Daoy (cell line): ENCODE measurements at places on chromosomes 7 and 10. TPM values are rescaled to one million over a fixed set of nuclear protein-coding genes. Genes with fewer than 3 reads are reported as not detected.

GRCh38 chr7:45511721-45512597 lies 62.2 kb upstream of the ADCY1 start:
- DNase-seq, result no peak

GRCh38 chr7:26156451-26157420 lies 4.7 kb downstream of the NFE2L3 start:
- peak; percentile 99 for DNase-seq

DNA sequence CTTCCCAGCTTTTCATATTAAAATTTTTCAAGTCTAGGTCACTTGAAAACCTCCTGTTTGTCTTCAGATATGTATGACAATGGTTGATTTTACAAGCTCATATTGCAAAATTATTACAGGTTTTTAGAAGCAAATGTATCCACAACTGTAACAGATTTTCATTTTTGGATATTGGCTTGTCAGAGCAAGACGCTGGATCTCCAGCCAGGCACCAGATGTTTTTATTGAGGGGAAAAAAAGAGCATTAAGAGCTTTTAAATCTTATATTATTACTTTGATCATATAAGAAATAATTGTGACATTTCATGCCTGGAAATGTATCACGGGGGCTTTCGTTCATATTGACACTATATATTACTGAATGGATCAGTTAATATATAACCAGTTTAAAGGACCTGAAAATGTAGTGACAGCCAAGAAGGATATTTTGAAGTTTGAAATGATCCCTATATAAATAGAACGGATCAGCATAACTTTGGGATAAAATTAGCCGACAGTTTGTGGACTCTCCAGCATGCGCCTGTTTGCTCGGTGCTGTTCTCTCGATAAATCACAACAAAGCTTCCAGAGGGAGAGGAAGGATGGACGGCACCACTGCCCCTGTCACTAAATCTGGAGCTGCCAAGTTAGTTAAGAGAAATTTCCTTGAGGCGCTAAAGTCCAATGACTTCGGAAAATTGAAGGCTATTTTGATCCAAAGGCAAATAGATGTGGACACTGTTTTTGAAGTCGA lies at the start of gene ASB4:
TSS of gene ASB4 (plus strand) at position 553 of the 733 bp plus-strand sequence. CDS start at position 582, 29 bp downstream.
- DNase-seq, result no peak

GRCh38 chr10:80530251-80530650 lies 7.5 kb upstream of the SH2D4B start:
- DNase-seq, result peak; percentile 64

- no peak for DNase-seq
Observed at GRCh38 chr10:107856047-107856315, 691.5 kb upstream of the SORCS1 start.

DNA sequence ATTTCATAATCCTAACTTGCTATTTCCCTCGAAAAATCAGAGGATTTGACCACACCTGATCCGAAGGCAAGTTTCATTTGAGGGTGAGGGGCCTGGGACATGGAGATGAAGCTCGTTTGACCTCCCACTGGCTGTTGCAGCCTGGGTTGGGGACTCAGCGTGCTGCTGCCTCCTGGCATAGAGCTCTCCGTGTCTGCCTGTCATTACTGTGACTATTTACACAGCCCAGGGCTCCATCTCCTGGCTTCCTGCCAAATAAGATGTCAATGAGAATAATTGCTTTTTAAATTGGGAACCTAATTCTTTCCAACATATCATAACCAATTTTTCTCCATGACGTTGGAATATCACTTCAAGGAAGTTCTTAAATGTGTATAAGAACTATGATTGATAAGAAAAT lies 139.3 kb upstream of the COBL start:
- no peak for DNase-seq

DNA sequence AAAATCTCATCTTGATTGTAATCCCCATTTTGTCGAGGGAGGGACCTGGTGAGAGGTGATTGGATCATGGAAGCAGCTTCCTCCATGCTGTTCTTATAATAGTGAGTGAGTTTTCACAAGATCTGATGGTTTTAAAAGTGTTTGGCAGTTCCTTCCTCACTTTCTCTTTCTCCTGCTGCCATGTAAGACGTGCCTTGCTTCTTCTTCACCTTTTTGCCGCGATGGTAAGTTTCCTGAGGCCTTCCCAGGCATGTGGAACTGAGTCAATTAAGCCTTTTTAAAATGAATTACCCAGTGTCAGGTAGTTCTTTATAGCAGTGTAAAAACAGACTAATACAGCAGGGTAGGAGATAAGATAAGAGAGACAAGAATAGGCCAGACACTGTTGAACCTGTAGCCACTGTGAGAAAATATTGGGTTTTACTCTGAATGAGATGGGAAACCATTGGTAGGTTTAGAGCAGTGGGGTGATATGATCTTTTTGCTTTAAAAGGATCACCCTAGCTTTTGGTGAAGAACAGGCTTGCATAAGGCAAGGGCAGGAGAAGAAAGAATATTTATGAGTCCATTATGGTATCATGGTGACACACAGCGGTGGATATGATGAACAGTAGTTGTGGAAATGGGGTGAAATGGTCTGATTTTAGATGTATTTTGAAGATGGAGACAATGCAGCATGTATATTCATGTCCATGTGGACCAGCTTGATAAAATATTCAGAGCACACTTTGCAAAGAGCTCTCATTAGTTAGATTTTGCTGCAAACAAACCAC lies 11.5 kb downstream of the OR6B1 start:
- DNase-seq, result no peak

- DNase-seq, result peak; percentile 35
Observed at GRCh38 chr10:19638182-19638895, 177.9 kb upstream of the PLXDC2 start.

DNA sequence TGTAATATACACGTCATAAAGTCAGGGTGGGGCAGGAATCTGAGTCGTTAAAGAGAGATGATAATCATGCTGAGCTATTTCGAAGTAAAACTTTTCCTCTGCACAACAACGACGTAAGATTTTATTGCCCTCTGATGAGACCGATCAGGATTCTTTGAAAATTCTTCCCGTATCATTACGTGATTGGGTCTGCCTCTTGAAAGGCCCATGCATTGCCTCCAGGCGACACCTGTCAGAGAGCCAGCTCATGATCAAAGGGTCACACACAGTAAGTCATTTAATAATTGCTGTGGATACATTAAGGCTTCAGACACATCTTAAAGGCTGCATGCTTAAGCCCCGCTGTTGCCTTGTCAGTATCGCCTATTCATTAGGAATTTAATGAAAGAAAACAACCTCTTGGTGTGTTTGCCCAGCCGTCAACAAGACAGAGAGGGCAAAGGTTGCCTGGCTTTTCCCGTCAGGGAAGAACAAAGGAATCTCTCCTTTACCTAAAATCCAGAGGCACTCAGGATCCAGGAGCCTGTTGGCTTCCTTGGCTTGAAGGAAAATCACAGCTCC lies 189.0 kb upstream of the SH2B2 start:
- DNase-seq, result no peak

DNA sequence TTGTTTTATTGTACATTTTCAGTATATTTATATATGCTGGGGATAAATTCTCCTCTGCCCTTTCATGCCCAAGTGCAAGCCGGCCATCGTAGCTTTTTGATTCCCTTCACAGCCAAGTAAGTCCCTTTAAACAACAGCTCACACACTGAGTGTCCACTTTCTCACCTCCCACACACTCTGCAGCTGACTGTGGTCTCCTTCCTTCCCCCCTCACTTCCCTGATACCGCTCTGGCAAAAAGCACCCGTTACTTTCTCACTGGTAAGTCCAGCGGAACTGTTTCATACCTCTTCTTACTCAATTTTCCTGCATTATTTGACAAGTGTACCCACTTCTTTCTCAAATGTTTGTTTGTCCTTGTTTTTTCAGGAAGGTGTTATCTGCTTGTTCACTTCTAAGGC lies 35.2 kb downstream of the MGAM start:
- DNase-seq, result no peak

- DNase-seq, result no peak
Observed at GRCh38 chr7:47561715-47562446, 20.0 kb downstream of the TNS3 start.

GRCh38 chr7:6165521-6166320 lies 106.7 kb downstream of the CYTH3 start:
- DNase-seq, result no peak

DNA sequence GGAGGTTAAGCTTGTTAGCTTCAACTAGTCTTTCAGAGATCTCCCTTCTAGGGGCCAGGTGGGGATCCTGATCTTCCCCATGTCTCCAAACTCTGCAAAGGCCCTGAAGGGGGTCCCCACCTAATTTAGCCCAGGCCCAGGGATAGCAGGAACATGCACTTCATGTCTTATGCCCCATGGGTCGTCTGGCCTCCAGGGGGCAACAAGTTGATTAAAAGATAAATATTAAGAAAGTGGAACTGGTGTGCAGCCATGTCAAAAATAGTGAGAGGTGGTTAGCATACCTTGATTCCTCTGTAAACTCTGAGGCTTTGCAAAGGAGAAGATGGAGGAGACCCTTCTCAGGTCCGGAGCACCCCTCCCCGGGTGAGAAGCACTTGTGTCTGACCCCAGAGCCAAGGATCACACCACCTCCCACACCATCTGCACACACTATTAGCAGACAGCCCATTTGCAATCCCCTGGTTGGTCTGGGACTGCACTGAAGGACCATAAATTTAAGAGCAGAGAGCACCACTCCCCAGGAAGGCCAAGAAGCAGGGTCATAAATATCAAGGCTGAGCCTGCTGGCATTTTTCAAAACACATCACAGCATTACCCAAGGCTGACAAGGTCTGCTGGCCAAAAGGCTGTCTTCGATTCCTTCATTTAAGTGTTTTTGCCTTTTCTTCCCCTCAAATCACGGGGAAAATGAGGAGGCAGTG lies 44.2 kb upstream of the LRRC18 start:
- no peak for DNase-seq

DNA sequence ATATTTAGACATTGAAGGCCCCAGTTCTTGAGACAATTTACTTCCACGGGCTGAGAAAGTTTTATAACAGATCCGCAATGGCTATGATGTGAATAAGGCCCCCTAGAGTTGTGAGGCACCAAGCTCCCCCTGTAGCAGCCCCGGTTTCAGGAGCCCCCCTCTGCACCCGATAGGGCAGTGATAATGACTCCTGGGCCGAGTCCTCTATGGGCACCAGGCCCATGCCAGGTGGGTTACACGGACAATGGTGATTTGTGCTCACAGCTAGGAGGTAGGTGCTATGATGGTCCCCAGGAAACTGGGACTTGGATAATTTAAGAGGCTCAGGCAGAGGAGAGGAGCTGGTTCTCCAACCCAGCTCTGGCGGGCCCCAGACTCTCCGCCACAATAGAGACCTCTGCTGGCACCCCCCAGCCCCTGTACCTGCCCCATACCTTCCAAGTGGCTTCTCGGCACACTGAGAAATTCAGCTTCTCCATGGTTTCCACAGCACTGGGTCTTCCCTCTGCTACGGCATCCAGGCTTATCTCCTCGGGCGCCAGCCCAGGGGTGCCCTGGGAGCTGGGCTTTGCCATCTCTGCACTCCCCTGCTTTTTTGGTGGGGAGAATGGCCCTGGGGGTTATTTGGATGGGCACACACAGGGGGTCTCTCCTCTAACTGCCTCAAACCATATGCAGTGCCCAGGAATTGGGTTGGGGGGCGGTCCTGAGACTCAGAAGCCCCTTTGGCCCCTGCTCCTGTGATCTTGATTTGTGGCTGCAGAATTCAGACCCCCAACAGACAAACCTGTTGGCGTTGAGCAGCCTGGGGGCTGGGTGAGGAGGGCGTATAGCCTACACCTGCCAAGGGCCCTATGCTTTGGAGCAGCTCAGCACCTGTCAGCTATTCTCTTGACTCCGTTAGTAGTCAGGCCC lies 12.2 kb upstream of the KCP start:
- DNase-seq, result no peak

DNA sequence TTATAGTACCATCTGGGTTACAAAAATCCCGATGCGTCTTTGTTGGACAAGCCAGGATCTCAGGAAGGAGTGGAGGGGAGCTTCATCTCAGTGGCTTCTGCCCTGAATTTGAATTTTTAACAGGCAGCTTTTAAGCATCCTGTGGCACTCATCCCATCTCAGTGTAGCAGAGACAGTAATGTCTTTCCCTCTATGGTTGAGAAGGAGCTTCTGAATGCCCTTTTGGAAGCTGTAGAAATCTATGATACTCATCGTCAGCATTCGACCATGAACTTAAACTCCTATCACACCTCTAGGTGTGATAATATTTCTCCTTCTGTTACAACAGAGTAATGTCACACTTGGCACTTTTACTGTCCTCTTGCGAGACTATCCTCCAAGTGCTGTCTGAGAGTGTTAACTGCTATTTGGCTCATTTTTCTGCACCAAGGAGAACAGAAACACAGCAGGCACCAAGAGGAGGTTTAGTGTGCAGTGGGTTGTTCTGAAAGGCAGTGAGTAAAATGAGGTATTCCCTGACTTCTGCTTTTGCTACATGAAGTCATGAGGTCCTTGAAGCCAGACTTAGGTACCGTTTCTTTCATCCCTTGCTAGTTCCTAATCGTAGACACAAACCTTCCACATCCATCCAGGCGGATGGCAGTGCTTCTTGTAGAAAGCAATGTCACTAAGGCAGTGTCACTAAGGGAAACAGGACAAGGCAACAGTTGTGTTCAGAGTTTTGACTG lies 177.4 kb downstream of the CELF2 start:
- no peak for DNase-seq

GRCh38 chr10:69645296-69646184 lies 15.5 kb downstream of the FAM241B start:
- DNase-seq, result no peak

DNA sequence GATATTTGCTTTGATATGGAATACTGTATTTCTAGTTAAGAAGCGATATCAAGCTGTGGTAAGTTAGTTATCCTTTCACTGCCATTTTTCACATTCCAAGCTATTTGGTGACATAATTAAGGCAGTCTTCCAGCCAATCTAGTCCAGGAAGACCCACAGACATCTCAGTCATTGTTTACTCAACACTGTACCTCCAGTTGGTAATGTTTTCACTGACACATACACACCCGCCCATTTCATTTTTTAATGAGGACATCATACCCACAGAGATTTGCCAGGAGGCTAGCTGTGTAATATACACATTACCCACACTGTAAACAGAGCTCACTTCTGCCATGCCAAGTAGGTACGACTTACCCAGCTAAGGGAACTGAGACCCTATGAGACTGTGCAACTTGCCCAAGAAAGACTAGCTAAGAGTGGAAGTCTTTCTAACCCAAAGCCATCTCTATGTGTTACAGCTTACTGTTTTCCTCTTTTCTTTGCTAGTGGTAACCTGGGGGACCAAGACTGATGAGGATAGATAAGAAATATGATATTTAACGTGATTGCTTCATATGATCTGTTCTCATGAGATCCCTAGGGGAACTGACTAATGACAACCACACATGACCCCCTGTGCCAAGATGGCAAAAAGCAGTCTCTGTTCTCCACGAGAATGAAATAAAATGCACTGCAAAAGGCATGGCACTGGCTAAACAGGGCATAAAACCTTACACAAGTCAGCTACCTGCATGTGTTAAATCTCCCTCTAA lies 179.0 kb downstream of the DGKI start:
- DNase-seq, result peak; percentile 91

- peak; percentile 97 for DNase-seq
Observed at GRCh38 chr7:44797329-44798258, 1.1 kb downstream of the PPIA start.

CYP3A4 gene
- 0.09 and 0.11 TPM in 2 replicates for total RNA-seq

UPK3BL2 gene
- total RNA-seq, result 1.4 TPM in 1 of 2 replicates, not detected in the other

RAB19 gene
- total RNA-seq, result not detected in 2 replicates

CLDN4 gene
- total RNA-seq, result 0.15 and 1.4 TPM in 2 replicates

ETV1 gene
- 4.3 and 13.0 TPM in 2 replicates for total RNA-seq

UBE2D1 gene
- 11.7 and 15.5 TPM in 2 replicates for total RNA-seq

ADRB1 gene
- not detected in 2 replicates for total RNA-seq

ADCK2 gene
- total RNA-seq, result 15.0 and 15.4 TPM in 2 replicates

LRRC61 gene
- total RNA-seq, result 6.3 and 9.7 TPM in 2 replicates

MLXIPL gene
- 5.4 TPM in 1 of 2 replicates, not detected in the other for total RNA-seq

NACAD gene
- total RNA-seq, result 1.6 and 3.2 TPM in 2 replicates

PRLHR gene
- total RNA-seq, result not detected in 2 replicates

IDI2 gene
- total RNA-seq, result not detected in 2 replicates
